Activated T-cell treated with anti-CD3 and anti-CD28 coated beads, Interleukin-2, amount 50 U/mL, for 4 hours (primary cell): ENCODE measurements at places on chromosomes 5 and 9. TPM values are rescaled to one million over a fixed set of nuclear protein-coding genes. Genes with fewer than 3 reads are reported as not detected.

APBA1 gene
- 0.05 TPM for total RNA-seq

DNA sequence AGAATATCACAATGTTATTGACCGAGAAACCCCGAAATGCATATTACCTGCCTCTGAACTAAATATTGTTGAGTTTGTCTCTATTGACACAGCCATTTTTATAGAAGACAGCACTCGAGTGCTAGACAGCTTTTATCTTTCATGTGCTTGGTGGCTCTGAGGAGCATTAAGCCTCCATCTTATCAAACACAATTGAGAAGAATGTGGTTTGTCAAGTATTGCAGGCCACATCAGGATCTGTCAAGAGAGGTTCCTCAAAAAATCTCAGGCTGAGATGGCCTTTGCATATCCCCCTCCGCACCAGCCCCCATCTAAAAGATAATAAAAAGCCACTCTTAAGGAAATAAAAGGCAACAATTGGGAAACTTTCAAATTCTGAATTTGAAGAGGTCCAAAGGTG lies 284.8 kb downstream of the DENND1A start:
- DNase-seq = no peak

- no peak for DNase-seq
Observed at GRCh38 chr5:135833961-135834638, 363 bp upstream of the SLC25A48 start.

- no peak for DNase-seq
Observed at GRCh38 chr5:78499485-78499884, 139.1 kb downstream of the SCAMP1 start.

- DNase-seq = no peak
Observed at GRCh38 chr9:113222482-113222841, 1.1 kb downstream of the SLC31A1 start.

NRARP gene
- 7.6 TPM for total RNA-seq

DNA sequence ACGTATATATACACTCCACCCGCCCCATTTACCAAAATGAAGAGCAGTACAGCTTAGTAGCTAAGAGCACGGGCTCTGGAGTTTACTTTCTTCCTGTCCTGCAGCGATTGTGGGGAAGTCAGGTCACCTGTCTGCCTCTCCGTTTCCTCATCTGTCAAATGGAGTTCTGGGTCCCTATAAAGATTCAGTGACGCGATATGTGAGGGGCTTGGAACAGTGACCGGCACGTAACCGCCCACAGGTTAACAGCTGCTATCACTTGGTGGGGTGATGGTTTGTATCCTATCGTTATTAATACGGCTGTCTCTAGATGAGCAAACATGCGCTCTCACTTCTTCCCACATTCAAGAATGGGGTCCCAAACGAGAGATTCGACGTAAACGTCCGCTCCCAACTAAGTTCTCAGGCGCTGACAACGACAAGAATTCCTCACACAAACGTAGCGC lies 426 bp downstream of the FAM114A2 start:
- DNase-seq = peak; percentile 12
